CMK (cell line): ENCODE measurements at places on chromosomes 5 and 9.

- no peak for DNase-seq
These were observed 16.6 kb downstream of the TUT7 start for GRCh38 chr9:86337469-86338108.

DNA sequence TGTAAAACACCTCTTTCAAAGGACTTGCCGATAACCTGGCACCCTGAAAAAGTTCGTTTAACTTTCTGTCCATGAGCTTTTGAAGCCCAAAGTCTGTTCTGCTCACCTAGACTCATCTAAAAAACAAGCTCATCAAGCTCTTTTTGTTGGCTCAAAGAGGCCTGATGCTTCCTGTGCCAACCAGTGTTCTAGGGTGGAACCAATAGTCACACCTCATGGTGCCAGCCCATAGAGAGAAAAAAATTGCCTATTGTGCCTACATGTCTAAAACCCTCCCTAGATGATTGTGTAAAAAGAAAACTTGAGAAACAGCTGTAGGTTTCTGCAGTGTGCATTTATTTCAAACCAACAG, 4.7 kb downstream of the SH3RF2 start:
- no peak for DNase-seq

DNA sequence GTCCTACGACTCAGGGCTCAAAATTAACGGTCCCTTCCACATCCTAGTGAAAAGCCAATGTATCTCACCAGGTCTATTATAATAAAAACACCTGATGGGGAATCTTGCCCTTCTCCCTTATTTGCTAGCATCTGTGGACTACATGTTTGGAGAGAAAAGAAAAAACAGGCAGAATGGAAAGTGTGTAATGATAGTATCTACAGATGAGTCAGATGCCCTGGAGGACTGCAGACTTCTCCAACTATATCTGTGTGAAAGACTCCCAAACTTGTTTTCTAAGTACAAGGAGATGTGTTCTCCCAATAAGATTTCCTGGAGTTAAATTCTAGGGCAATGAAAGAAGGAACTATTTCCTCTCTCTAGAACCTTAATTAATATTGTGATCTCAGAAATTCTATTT, 66.0 kb downstream of the FOXB2 start:
- no peak for DNase-seq

GRCh38 chr9:112711050-112711689, 6.7 kb downstream of the INIP start:
- DNase-seq, result no peak

GRCh38 chr9:32427111-32427873, 42.8 kb downstream of the ACO1 start:
- DNase-seq, result no peak

DNA sequence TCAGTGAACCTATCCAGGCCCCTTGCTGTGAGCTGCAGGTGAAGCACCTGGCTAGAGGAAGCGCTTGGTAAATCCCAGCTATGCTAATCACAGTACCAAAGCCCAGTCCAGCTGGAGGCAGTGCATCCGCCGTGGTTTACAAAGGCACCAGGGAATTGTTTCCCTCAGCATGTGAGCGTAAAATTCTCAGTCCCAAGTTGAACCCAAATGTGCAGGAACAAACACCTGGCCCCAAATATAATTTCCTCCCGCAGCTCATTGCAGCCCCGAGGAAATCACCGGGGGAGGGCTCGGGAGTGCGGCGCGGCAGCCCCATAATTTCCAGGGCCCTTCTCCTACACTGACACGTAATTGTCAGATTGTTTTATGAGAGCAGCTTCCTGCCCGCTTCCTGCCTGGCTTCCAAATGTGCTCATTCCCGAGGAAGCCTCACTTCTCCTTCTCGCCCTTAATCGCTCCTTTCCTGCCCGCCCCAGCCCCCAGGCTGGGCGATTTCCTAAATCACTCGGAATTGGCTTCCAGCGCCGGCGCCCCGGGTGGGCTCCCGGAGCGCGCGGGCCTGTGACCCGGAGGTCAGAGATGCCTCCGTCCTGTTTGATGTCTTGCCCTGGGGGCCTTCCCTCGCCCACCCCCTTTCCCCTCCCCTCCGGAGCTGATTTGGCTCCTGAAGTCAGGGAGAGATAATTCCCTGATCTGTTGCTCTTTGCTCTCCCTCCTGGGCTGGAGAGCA, 134.4 kb downstream of the FGF1 start:
- no peak for DNase-seq

DNA sequence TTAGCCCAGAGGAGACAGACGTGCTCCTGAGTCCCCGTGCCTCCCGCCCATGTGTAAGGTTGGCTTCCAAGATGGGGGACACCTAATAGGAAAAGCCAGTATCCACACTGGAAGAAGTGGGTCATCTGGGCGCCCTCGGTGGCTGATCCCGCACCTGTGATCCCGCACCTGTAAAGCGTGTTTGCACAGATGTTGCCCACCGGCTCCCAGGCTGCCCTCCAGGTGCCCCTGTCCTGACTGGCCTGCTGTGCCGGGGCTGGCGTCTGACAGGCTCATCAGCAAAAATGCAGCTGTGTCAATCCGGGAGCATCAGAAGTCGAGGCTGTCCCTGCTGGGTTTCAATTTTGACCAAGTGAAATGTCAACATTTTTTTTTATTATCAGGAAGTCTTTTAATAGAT, 88.5 kb downstream of the IRX1 start:
- DNase-seq, result no peak

DNA sequence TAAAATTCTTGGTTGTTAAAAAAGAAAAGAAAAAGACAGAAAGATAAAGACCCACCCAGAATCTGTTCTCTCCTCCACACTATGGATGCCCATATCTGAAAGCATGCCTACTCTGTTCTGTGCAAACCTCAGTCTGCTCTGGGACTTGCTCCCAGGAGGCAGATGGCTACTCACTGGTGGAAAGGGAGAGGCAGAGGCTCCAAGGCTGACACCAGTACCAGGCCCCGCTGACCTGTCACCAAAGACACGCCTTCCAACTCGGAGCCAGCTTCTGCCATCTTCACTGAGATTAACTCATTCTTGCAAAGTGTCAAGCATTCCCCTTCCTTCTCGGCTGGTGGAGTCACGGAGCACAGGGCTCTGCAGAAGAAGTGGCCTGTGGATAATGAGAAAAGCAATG, 21.6 kb downstream of the SH3TC2 start:
- DNase-seq, result no peak
